IMR-90 (cell line): ENCODE measurements at places on chromosomes 7 and 10.
A peak's percentile ranks its signal among the peaks of the same experiment; 100 is the strongest.

- no peak for DNase-seq
These were observed 44.9 kb downstream of the FIGNL1 start for GRCh38 chr7:50405221-50405620.

GRCh38 chr7:39528849-39529248 lies 37.4 kb upstream of the YAE1 start:
- DNase-seq, result no peak

DNA sequence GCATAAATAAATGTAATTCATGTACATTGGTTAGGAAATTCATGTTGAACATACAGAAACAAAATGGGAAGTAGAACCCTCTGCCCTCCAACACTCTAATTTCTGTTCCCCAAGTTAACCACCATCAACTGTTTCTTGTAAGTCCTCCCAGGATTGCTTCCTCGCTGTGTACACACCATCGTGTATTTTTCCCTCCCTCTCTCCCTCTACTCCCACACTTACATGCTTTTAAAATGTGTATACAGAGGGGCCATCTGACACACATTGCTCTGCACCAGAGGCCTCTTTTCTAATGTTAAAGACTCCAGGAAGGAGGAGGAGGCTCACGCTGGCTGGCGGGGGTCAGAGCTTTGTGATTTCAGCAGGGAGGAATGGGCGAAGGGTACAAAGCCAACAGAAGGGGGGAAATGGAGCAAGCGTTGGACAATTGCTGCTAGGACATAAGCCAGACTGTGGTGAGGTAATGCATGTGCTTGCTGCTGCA lies 1.9 kb upstream of the EPHA1 start:
- peak; percentile 72 for DNase-seq

- no peak for DNase-seq
These were observed 46.8 kb downstream of the ASB13 start for GRCh38 chr10:5619362-5620211.

DNA sequence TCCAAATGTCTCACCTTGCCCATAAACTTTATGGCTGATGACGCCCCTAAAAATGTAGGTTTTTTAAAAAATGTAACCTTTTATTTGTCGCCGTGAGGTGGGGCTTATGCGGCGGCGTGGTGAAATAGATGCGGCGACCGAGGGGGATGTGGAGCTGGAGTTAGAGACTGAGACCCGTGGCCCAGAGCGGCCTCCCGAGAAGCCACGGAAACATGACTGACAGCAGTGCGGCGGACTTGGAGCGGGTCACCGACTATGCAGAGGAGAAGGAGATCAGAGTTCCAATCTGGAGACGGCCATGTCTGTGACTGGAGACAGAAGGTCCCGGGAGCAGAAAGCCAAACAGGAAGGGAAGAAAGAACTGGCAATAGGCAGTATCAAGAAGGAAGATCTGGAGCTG lies 46.5 kb downstream of the C7orf33 start:
- no peak for DNase-seq

GRCh38 chr7:123437447-123437995 lies 96.9 kb downstream of the IQUB start:
- no peak for DNase-seq

DNA sequence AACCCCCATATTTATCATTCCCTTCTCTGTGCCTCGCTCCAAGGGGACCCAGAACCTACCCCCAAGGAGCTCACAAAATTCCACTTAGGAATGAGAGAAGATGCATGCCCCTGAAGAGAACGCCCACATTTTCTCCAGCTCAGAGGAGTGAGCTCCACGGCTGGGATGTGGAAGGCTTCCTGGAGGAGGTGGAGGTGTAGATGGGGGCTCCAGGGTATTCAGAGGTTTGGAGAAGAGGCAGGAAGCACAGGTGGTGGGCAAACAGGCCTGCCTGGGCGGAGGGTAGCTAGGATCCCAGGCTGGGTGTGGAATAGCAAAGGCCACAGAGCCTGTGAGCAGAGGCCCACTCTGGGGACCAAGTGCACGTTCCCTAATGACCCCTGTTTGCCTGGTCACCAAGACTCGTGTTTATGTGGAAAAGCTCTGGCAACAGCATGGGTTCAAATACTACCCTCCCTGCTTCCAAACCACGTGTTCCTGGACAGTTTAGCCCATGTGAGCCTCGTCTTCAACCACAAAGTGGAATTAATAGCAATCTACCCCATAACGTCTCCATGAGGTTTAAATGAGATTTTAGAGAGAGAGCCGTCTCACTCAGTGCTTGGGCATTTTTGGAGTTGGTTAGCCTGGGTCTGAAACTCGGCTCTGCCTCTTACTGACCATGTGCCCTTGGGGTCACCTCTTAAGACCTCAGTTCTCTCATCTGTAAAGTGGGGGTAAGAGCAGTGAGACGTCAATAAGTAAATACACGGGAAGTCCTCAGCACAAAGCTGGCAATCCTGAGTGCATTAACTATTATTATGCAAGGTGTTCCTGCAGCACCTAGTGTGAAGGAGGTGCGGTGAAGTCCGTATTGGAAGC lies 24.7 kb downstream of the UNC5B start:
- no peak for DNase-seq

DNA sequence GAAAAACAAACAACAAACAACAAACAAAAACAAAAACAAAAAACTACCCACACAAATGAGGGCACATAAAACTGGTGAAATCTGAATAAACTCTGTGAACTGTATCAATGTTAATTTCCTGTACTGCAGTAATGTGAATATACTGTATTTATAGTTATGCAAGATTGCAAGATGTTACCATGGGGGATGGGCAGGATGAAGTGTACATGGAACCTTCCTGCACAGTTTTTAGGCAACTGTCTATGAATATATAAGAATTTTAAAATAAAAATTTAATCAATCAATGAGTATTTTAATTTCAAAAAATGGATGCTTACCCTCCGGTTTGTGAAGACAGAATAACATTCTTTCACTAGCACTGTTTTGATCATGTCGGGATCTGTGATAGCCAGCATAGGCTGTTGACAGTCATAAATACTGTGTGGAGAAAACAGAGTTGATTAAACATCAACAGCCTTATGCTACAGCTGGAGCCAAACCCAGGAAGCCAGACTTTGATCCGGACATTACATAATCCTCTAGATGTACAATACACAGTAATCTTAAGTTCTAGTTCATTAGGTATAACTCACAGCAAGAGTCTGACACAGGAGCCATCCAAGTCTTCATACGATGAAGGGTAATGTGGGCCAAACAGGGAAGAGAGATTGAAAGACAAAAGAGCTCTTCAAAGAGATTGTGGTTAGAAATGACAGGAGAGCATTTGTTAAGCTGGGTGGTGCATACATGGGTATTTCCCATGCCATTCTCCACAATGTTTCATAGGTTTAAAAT lies 14.8 kb downstream of the CYP3A7 start:
- DNase-seq, result no peak

DNA sequence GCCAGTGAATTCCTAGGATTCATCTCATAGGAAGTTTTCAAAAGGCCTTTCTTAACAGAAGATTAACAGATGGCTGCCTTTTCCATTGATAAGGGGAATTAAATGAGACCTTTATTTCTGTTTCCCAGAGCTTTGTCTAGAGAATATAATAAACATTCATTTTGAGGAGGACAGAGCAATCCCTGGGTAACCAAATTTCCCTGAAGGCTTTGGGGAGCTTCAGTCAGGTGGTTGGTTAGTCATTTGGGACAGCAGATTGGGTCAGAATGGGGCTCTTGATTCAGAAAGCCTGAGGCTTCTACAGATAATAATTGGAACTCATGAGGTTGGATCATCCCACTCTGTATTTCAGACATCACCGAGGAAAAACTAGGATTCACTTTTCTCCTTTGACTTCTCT lies 21.8 kb downstream of the MXI1 start:
- DNase-seq, result no peak

DNA sequence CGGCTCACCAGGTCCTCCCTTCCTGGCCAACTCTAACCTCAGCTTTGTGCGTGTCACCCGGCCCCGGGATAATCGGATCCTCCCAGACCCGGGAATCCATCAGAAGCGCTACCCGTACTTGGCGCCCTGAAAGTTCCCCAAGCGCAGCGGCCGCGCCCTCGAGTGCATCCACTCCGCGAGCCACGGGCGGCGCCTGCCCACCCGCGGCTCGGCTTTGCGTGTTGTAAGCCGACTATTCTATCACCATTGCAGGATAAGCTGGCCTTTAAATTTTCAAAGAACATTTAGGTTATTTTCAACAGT lies 35.7 kb upstream of the EBLN1 start:
- no peak for DNase-seq

DNA sequence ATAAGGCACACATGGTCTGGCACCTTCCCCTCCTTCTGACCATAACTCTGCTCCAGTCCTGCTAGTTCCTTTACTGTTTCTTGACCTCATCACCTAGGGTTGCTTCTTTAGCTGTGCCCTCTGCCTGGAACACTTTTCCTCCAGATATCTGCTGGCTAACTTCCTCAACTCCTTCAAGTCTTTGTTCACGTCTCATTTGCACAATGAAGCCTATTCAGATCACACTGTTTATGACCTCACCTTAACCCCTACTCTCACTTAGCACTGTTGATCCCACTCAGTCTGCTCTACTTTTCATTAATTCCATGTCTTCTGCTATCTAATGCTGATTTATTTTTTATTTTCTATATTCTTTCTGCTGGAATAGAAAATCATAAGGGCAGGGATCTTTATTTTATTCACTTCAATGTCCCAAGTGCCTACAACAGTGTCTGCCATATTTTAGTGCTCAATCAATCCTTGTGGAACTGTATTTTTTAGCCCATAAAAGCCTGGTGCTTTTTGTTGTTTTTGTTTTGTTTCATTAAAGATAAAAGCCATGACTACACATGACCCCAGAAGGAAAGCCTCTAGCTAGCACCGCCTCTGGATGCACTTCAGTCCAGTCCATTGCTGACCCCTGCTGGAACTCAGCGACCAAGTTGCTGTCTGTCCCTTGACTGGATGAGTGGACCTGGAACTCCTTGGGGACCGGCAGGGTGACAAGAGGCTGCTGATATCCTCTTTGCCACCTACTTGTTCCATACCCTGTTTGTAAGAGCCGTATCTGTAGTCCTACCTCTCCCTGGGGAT lies 12.3 kb downstream of the KLF14 start:
- peak; percentile 69 for DNase-seq

GRCh38 chr7:142579946-142580345 lies 169.3 kb upstream of the PRSS1 start:
- no peak for DNase-seq

DNA sequence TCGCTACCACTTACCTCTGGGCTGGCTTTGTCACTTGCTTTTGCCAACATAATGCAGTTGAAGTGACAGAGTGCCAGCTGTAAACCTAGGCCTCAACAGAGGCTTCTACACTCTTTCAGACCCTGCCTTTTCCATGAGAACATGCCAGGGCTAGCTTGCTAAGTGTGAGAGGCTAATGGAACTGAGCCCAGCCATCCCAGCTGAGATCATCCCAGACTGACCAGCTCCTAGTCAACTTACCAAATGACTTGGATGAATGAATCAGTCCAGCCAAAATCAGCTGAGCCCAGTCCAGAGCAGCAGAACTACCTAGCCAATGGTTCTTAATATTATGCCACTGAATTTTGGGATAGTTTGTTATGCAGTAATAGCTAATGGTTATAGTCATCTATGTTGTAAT lies 34.7 kb upstream of the MKLN1 start:
- DNase-seq, result peak; percentile 76

DNA sequence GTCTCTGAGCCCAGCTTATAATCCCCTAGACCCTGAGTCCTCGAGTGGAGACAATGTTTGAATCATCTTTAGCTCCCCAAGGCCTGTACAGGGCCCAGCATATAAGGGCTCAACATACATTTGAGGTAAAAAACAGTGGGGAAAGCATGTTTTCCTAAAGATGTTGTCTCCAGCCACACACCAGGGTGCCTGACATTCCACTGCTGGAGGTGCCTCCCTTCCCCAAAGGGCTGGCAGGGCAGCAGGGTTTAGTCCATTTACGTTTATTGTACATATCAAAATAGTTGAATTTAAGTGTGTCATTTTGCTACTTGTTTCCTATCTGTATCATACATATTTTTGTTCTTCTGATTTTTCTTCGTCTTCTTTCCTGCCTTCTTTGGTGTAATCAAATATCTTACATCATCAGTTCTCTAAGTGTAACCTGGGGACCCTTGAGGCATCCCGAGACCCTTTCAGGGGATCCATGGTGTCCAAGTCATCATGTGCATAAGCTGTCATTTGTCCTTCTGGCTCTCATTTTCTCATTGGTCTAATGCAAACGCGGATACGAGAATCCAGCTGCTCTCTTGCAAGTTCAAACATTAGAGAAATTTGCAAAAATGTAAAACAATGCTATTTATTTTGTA lies 101.6 kb downstream of the PDGFA start:
- no peak for DNase-seq

- no peak for DNase-seq
These were observed 18.5 kb downstream of the VSTM2A start for GRCh38 chr7:54560723-54561122.

GRCh38 chr7:105698531-105698930 lies 117.2 kb upstream of the EFCAB10 start:
- no peak for DNase-seq

GRCh38 chr10:48923748-48924147 lies 15.9 kb downstream of the LRRC18 start:
- DNase-seq, result no peak

DNA sequence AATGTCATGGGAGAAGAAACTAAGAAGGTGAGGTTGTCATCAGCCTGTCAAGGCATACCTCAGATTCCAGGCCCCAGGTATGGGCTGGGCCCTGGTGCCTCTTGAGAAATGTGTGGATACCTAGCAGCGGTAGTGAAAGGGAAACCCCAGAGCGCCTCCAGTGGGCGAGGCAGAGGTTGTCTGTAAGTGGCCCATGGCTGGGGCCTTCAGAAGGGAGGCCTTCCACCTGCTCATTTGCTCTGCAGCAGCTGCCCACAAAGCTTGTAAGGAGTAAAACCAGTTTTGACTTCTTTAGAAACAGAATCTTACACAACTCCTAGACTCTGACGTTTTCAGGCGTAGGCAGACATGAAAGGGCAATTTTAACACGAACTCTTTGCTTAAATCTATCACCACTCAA lies 509.9 kb downstream of the PARD3 start:
- DNase-seq, result no peak

- DNase-seq, result no peak
These were observed 697 bp upstream of the SNX13 start for GRCh38 chr7:17940951-17941431.

DNA sequence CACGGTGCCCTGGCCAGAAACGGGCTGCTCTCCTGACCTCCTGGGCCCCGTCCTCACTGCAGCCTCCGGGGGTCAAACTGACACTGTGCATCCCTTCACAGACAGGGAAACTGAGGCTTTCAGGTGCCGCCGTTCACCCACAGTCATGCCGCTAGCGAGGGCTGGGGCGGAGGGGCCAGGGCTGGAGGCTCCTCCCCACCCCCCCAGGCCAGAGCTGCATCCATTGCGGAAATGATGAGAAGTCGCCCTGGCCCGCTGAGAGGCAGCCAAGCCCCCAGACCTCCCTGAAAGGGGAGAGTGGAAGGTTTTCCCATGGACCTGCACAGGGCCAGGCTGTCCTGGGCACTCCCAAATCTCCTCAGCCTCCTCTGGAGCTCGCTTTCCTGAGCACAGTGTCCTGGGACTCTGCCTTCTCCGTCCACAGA lies 16.5 kb upstream of the INPP5A start:
- DNase-seq, result no peak
